ENCODE measurements at places on chromosomes 7 and 10.

DNA sequence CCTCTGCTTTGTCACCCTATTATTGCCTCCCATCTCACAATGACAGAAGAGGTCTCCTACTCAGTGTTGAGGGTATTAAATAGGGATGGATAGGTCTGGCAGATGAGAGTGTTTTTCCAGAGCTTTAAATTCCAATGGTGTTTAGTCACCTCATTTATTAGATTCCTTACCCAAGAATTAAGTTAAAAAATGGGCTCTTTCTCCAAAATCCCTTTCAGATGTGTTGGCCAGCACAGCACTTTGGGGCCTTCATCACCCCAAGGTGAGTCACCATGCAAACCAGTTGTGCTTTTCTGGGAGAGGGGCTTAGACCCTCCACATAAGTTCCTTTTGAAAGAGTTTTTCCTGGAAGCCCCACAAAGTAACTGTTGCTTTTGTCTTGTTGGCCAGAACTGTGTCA, 78.4 kb downstream of the CYP26A1 start:
- DNase-seq: no peak

- no peak for DNase-seq
These were observed 330.1 kb upstream of the MGMT start for GRCh38 chr10:129136951-129137350.

- DNase-seq: no peak
These were observed 111.2 kb upstream of the KLF6 start for GRCh38 chr10:3896161-3896560.

- DNase-seq: no peak
These were observed 24.4 kb downstream of the SLC26A4 start for GRCh38 chr7:107684947-107685463.

DNA sequence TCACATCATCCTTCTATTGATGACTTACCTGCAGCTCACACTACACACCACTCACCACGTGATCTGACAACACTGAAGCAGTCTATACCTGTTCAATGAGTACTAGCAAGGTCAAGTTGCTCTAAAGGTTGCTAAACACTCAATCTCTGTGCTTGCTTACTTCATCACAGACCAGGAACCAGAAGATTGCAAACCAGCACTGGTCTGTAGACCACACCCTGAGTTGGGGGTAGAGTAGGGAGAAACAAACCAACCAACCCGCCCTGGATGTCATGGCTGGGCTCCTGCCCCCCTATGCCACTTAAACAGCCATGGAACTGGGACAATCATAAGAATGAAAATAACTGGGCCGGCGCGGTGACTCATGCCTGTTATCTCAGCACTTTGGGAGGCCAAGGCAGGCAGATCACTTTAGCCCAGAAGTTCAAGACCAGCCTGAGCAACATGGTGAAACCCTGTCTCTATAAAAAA, 19.6 kb downstream of the DLG5 start:
- DNase-seq: no peak

DNA sequence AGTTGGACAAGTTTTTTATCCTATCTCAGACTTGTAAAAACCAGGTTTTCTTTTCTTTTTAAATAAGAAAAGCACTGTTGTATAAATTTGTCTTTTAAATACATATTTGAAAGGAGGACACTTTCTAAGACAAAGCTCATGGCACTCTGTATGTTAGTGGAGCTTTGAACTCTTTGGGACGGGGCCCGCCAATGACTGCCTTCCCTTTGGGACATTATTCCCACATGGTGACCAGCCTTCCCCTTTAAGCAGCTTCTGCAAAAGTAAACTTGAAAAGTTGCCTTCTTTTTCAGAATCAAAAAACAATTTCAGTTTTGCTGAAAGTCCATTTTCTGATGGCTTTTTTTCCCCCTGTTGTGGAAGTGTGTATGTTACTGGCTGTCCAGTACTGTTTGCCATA, 1.8 kb downstream of the CUX1 start:
- DNase-seq: no peak

- no peak for DNase-seq
These were observed 114.5 kb downstream of the LARP4B start for GRCh38 chr10:816958-817357.

Data from stimulated activated CD8-positive, alpha-beta memory T cell treated with anti-CD3 and anti-CD28 coated beads, Interleukin-7, amount 100 ng/mL, for 1 hour (primary cell).